ENCODE measurements at places on chromosomes 16 and 17. TPM values are rescaled to one million over a fixed set of nuclear protein-coding genes. Genes with fewer than 3 reads are reported as not detected.

PRPSAP2 gene
- 21.1 TPM for total RNA-seq

DNA sequence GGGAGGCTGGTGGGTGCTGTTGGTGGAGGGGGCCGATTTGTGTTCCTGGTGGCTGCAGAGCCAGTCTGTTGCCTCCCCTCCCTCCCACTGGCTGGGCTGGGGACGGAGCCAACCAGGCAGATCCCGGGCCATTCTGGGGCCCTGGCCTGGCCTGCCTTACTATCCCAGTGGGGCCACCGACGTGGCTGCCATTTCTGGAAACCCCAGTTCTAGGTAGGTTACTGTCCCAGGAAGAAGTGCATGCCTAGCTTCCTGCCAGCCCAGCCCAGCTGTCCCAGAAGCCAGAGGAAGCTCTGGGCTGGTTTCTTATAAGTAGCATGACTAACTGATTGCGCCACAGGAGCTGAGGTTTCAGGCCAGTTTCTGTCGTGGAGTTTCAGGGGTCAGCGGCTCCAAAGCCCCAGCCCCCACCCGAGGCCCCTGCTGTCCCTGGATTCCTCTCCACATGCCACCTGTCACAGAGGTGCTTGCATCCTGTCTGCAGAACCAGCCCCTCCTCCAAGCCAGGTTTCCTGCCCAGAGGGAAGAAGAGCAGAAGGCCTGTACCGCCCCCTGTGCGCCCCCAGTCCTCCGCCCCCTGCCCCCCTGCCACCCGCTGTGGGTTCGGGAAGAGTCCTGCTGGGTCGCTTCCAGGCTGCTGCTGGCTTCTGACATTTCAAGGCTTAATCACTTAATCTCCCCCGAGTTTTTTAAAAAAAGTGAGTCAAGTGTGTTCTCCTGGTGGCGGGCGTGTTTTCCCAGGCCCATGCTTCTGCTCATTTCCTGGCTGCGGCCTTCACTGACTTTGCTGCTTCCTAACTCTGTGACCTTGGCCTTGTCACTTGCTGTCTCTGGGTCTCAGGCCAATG is 13.2 kb downstream of the IL4R start:
- peak; percentile 96 for DNase-seq

DNA sequence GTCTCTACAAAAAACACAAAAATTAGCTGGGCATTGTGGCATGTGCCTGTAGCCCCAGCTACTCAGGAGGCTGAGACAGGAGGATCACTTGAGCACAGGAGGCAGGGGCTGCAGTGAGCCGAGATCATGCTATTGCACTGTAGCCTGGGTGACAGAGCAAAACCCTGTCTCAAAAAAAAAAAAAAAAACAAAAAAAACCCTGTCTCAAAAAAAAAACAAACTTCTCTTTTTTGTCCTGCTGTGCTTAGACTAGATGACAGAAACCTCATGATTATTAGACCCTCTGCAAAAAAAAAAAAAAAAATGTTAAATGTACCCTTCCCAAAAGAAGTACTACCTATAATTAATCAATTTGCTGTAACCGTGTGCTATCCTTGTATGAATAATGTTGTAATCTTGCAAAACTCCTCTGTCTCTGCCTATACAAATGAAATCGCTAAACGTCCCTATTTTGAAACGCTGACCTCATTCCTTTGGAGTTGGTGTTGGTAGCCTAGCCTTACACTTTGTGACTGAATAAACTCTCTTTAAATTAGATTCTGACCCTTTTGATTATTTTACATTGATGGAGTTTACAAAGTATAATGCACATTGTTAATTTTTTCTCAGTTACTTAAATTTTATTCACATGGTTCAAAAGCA is 13.6 kb upstream of the DHRS7B start:
- no peak for DNase-seq

- DNase-seq, result no peak
These were observed 22.5 kb downstream of the CYB5D2 start for GRCh38 chr17:4165301-4166010.

SLC5A2 gene
- not detected for total RNA-seq

CSNK1D gene
- 103 TPM for total RNA-seq

DNA sequence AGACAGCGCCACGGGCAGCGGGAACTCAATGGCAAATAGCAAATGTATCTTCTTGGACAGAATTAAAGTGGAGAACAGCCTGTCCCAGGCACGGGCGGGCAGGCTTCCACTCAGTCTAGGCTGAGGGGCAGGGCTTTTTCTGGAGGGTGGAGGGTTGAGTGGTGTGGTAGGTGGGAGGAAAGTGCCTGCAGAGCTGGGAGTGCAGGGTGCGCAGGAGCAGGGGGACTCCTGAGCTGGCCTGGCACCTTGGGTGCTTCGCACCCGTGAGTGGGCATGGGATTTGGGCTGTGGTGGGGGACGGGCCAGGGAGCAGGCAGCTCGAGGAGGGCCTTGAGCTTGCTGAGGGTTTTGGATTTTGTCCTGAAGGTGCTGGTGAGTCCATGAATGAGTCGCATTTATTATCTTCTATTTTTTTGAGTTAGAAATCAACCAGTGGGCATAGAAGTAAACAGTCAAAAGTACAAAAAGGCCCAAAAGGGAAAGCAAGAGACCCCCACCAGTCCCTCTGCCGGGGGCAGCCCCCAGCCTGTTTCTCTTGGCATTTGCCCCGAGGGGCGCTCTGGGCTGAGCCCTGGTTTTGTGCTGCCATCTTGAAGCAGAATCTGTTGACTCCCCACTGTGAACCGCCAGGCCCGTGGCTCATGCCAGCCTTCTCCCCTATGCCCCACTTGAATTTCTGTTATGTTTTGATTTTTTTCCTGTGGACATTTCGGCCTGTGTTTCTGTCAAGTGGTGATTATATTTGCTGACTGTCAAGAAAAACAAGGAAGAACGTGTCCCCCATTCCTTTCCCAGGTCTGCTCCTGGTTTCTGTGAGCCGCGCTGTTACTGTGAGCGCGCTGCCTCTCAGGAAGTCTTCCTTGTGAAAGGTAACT is 8.2 kb downstream of the ADORA2B start:
- peak; percentile 70 for DNase-seq

TRPV2 gene
- 40.8 TPM for total RNA-seq

- no peak for DNase-seq
These were observed 279 bp downstream of the HNF1B start for GRCh38 chr17:37744633-37744927.

DNA sequence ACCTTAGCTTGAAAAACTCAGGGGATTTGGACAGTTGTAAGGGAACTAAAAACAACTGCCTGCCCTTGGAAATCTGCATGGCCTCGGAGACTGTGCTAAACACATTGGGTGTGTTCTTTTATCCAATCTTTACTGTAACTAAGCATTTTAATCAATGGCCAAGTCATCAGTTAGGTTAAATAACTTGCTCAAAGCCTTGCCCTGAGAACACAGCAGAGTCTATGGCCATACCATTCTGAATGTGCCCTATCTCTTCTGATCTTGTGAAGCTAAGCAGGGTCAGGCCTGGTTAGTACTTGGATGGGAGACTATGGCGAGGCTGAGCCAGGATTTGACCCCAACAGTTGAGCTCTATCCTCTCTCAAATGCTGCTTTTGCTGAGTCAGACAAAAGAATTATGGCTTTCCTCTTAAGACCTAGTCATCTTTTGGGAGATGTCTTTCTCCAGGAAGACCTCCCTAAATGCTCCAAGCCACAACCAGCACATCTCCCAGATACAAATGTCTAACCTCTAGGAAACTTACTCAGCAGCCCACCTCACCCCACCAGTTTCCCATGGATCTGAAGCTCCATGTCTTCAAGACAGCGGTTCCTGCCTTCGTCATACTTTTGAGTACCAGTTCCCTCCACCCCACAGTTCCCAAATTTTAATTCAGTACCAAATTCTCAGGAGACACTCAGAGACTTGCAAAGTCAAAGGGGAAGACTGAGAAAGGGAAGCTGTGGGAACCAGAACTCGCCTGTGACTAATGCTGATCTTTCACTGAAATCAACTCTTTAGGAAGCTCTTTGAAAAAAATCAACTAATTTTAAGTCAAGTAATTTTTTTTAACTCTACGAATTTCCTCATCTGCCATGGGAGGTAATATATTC is 336.1 kb downstream of the MAF start:
- DNase-seq, result no peak

- DNase-seq, result no peak
These were observed 67.9 kb downstream of the PCTP start for GRCh38 chr17:55818451-55819375.

DNA sequence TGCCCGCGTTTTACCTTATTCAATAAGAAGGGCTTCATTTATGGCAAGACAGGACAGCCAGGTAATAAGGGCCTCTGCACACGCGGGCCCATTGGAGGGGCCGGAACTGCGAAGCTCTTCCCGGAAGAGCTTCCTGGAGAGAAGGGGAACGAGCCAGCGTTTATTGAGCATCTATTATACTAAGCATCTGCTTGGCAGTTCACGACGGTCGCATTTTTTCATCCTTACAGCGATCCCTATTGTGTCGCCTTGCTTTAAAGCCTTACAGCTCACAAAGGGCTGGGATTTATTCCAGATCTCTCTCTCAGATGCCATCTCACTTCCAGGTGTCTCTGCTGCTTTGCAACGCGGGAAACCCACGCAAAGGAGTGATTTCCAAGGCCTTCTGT is 546 bp downstream of the ZPBP2 start:
- DNase-seq, result no peak

NPIPB13 gene
- 5.7 TPM for total RNA-seq

DNA sequence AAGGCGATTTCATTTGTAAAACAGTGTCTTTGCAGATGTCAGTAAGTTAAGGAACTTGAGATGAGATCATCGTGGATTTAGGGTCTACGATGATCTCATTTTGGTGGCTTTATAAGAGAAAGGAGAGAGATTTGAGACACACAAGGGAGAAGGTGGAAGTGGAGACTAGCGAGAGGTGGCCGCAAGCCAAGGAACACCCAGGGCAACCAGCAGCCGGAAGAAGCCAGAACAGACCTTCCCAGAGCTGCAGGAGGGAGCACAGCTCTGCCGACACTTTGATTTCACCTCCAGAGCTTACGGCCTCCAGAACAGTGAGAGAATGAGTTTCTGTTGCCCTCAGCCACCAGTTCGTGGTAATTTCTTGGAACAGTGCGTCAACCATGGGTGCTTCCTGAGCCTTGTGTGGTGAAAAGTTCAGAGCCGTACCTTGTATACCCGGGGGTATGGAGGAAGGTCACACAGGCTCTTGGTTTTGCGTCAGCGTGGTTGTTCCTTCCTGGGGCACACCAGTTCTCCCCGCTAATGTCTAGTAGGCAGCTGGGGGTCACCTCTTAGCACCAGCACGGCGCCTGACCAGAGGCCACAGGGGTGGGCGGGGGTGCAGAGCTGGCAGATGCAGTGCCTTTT is 12.9 kb upstream of the SEC14L1 start:
- DNase-seq, result peak; percentile 90

- DNase-seq, result no peak
These were observed 1.1 kb upstream of the DBNDD1 start for GRCh38 chr16:90020260-90020837.

DNA sequence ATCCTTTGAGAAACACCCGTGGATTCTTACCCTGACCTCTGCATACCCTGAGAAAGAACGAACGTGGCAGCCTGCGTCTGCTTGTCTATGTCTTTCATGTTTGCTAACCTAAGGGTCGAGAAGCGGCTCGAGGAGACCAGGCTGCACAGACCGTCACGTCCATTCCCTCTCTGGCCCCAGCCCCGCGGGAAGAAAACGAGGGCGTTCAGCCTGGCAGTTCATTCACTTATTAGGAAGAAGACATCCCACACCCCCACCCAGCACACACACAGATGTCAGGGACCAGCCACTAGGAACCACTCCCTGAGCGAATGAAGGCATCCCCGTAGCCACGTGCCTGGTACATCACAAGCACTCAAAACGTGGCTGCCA is 655 bp upstream of the MTHFSD start:
- no peak for DNase-seq

DNA sequence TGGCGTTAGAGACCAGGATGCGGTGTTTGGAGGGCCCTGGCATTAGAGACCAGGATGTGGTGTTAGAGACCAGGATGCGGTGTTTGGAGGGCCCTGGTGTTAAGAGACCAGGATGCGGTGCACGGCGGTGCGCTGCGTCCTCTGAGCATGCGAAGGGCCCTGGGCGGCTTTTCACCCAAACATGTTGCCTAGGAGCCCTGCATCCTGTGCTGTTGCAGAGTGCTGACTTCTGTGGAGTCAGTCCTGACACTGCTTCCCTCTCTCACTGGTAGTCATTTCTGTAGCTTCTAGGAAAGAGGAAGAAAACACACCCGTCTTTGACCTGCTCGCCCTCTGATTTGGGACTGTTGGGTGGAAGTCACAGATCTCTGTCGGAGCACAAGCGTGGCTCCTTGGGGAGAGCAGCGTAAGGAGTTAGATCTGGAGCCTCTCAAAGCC is 141.2 kb downstream of the LAT start:
- peak; percentile 76 for DNase-seq

- no peak for DNase-seq
These were observed 33.8 kb upstream of the CPHXL start for GRCh38 chr16:75760018-75760519.

GPR179 gene
- total RNA-seq, result 0.05 TPM

GRCh38 chr17:83062011-83062817 is 17.2 kb upstream of the METRNL start:
- peak; percentile 79 for DNase-seq

TMED6 gene
- total RNA-seq, result 0.57 TPM

- no peak for DNase-seq
These were observed 350.4 kb downstream of the C16orf95 start for GRCh38 chr16:86966777-86967176.

DNA sequence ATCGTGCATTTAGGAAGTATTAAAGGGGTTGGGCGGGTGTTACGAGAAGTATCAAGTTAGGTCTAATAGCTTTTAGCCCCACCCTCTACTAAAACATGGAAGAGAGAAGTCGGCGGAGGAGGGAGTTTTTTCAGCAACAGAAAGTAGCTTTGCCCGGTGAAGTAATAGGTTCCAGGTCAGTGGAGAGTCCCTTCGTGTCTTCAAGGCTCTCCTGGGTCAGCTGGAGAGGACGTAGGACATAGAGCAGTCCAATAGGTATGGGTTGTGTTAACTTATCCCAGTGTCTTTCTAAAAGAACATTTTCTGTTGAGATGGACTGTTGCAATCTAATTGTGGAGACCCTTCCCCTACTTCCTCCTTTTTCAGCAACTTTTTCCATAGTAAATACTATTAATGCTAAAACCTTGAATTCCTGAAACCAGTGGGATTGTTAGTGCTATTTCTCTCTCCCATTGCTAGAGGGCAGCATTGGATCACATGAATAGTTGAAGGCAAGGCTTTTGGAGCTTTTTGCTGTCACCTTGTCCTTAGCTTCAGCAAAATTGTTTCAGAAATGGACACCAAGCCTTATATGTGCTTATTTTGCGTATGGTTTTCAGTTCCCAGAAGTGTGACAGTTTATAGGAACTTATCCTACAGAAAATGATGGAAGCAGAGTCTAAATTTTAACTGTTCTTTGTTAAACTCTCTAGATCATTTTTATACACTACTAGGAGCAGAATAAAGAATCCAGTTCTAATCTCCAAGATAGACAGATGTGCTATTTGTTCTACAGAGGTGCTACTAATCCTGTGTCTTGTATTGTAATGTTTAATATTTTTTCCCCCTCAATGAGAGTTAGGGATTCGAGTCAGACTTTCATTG is 38.4 kb downstream of the UTP18 start:
- no peak for DNase-seq

SBK1 gene
- 0.05 TPM for total RNA-seq

GRCh38 chr16:9900576-9900975 is 281.7 kb downstream of the GRIN2A start:
- DNase-seq, result no peak

- no peak for DNase-seq
These were observed 263.2 kb downstream of the WWOX start for GRCh38 chr16:78362524-78363135.

Measured in posterior vena cava (tissue), 2 donors.